Left renal pelvis (tissue), 4 donors: ENCODE measurements at places on chromosomes 1 and 21. TPM values are rescaled to one million over a fixed set of nuclear protein-coding genes. Genes with fewer than 3 reads are reported as not detected.

GRCh38 chr1:222543817-222544216 lies 4.1 kb downstream of the HHIPL2 start:
- no peak for DNase-seq

PCSK9 gene
- polyA plus RNA-seq, result 2.1 TPM

DNA sequence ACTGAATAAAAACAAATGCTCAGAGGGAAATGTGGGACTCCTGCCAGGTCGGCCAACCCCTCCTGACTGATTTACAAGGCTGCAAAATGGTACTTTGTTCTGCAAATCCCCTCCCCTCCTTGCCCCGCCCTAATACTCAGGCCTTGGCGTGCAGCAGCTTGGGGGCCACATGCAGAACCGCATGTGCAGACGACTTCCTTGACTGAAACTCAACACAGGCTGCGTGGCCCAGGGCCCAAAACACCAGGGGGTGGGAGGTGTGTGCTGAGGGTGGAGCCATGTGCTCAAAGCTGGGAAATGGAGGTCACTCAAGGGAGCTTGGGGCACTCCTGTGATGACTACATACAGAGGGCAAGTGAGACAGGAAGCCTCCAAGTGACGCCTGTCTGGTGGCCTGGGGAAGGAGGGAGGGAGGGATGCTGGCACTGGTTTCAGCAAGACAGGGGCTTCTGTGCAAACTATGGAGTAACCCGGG lies 87.2 kb downstream of the MRPL37 start:
- DNase-seq, result peak; percentile 70

GRCh38 chr1:15692121-15692682 lies 8.1 kb downstream of the PLEKHM2 start:
- no peak for DNase-seq

GRCh38 chr21:44846485-44847260 lies 26.8 kb downstream of the PTTG1IP start:
- no peak for DNase-seq

GRCh38 chr1:186838380-186839040 lies 9.8 kb downstream of the PLA2G4A start:
- DNase-seq, result peak; percentile 9

GRCh38 chr1:235253219-235253962 lies 74.6 kb downstream of the ARID4B start:
- peak; percentile 12 for DNase-seq

- no peak for DNase-seq
These were observed 22.1 kb upstream of the RASAL2 start for GRCh38 chr1:178071811-178072210.

- no peak for DNase-seq
These were observed 35.4 kb downstream of the CXADR start for GRCh38 chr21:17548262-17548661.

GRCh38 chr1:47406966-47407365 lies 9.1 kb upstream of the FOXE3 start:
- DNase-seq, result no peak

DNA sequence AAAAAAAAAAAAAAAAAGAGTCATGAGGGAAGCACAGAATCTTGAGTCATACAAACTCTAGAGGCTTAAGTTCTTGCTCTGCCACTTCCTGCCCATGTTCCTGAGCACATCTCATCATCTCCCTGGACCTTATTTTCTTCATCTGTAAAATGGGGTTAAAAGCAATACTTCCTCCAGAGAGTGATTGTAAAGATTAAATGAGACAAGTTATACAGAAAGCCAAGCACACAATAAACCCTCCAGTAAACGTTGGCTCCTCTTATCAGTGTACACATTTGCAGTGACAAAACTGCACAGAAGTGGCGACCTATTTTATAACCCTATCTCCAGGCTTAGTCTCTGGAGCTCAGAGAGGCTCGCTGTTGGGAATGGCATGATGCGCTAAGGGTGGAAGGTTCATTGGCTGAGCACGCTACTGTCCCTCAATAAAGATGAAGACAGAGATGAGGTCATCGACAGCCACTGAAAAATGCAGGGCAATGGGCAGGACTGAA lies 82.1 kb downstream of the RRAGC start:
- no peak for DNase-seq

DNA sequence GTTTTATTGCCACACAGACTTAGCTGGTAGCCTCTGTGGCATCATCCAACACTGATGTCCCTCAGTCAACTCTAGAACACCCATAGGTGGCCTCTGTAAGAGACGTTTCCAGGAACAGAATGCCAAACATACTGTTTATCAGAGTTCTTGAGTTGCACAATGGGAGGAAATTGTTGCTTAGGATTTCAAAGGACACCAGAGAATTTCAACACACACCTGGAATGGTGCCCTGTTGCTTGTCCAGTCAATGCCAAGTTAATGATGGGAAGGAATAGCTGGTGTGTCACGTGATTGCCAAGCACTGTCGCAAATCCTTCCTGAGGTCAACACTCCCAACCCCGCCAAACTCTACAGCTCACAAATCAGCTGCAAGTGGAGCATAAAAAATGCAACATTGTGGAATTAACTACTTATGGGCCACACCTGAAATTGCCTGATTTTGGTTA lies 28.6 kb upstream of the DUSP23 start:
- DNase-seq, result no peak

- no peak for DNase-seq
These were observed 155.8 kb downstream of the TRIM33 start for GRCh38 chr1:114355240-114355639.

CFAP57 gene
- 3.8 TPM for polyA plus RNA-seq

MCL1 gene
- polyA plus RNA-seq, result 173 TPM

KRTAP19-3 gene
- polyA plus RNA-seq, result not detected

DNA sequence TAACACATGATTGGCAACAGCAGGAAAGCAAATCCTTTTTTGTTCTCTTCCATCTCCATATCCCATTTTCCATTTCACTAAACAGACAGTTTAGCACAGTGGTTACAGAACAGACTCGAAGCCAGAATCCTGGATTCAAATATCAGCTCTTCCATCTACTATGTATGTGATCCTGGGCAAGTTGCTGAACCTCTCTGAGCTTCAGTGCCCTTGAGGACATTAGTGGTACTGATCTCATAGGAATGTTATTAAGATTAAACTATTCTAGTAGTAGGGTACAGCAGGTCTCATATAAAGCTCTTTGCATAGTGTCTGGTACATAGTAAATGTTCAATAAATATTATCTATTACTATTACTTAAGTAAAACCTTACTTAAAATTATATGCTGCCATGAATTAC lies 13.8 kb upstream of the HHIPL2 start:
- DNase-seq, result no peak

ACTL8 gene
- polyA plus RNA-seq, result not detected

DNA sequence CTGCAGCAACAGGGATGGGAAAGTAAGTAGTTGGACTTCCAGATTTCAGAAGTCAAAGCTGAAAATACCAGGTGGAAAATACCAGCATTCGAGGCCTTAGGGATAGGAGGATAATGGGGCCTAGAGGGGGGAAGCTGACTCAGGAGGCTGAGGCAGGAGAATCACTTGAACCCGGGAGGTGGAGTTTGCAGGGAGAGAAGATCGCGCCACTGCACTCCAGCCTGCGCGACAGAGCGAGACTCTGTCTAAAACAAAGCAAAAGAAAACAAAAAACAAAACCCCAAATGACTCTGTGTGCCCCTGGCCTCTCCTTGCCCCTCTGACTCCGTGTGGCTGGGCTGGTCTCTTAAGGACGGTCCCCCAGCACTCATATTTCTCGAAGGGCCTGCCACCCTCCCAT lies 3.4 kb downstream of the SH2D2A start:
- DNase-seq, result no peak

GRCh38 chr1:204600968-204601367 lies 84.6 kb downstream of the LRRN2 start:
- no peak for DNase-seq

GPR52 gene
- polyA plus RNA-seq, result 0.14 TPM

IL20 gene
- not detected for polyA plus RNA-seq

DNA sequence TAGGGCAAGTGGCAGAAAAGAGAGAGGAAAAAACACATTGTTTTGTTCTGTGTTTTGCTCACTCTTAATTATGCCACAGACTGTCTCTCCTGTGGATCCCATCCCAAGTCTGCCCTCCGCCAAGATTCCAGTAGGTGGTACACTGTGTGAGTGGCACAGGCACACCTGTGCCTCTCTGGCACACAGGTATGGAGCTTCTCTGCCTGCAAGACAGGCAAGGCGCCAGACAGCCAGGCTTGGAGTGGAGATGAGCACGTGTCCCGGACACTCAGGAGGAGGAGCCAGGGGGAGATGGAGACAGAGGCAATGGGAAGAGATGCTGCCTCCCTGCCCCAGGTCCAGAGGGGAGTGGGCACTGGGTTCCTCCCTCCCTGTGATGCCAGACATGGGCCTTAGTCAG lies 6.5 kb upstream of the GRIK3 start:
- DNase-seq, result no peak

- DNase-seq, result no peak
These were observed 4.3 kb downstream of the RNF2 start for GRCh38 chr1:185049670-185050069.

- DNase-seq, result no peak
These were observed 184.6 kb downstream of the TGFB2 start for GRCh38 chr1:218529646-218530300.

VTCN1 gene
- 17.9 TPM for polyA plus RNA-seq

PLA2G2C gene
- 0.09 TPM for polyA plus RNA-seq

- DNase-seq, result no peak
These were observed 43.5 kb upstream of the MCOLN3 start for GRCh38 chr1:85091671-85092280.
